ENCODE measurements at places on chromosomes 13 and 19.

DNA sequence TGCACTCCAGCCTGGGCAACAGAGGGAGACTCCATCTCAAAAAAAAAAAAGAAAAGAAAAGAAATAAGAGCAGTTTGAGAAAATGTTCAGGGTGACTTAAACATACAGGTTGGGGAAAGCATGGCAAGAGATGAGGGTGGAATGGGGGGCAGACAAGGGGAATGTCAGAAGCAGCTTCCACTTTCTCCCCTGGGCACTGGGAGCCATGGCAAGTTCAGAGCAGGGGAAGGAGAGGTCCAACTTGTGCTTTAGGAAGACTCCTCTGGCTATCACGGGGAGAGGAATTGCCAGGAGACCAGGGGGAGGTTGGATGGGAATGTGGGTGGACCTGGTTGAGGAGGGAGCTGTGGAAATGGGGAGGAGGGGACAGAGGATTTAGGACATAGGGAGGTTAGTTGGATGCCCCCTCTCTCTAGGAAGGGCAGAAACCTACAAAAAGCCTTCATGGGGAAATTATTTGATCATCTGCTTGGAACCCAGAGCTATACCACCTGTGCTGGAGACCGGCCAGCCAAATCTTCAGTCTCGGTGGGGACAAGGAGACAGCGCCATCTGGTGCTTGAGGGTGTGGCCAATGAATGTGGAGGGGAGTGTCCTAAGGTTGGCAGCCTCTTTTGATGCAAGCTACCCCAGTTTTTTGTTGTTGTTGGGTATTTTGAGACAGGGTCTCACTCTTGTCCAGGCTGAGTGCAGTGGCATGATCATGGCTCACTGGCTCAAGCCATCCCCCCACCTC, 7.3 kb upstream of the STRN4 start:
- DNase-seq: peak; percentile 70

- no peak for DNase-seq
Observed at GRCh38 chr19:3603121-3603811, 3.4 kb downstream of the TBXA2R start.

DNA sequence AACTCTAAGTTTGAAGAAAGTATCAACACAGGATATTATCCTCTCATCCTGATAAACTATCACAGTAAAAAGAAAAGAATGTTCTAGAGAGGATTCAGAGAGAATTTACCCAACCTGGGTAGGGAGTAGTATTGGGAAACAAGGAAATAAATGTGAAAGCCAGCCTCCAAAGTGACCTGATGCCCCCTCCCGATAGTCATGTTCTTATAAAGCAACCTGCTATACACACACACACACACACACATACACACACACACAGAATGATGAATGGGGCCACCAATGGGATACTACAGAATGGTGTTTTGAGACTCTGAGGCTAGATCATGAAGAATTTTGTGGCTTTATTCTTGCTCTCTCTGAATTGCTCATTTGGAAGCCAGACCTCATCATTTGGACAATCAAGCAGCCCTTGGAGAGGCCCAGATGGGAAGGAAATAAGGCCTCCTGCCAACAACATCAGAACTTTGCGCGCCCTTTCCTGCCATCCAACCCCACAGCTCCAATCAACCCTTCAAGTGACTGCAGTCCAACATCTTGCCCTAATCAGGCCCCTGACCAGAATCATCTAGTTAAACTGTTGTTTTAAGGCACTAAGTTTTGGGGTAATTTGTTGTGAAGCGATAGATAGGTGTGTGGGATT, 807.9 kb upstream of the ARGLU1 start:
- DNase-seq: no peak

- DNase-seq: no peak
Observed at GRCh38 chr13:88124142-88124541, 453.0 kb downstream of the SLITRK5 start.

DNA sequence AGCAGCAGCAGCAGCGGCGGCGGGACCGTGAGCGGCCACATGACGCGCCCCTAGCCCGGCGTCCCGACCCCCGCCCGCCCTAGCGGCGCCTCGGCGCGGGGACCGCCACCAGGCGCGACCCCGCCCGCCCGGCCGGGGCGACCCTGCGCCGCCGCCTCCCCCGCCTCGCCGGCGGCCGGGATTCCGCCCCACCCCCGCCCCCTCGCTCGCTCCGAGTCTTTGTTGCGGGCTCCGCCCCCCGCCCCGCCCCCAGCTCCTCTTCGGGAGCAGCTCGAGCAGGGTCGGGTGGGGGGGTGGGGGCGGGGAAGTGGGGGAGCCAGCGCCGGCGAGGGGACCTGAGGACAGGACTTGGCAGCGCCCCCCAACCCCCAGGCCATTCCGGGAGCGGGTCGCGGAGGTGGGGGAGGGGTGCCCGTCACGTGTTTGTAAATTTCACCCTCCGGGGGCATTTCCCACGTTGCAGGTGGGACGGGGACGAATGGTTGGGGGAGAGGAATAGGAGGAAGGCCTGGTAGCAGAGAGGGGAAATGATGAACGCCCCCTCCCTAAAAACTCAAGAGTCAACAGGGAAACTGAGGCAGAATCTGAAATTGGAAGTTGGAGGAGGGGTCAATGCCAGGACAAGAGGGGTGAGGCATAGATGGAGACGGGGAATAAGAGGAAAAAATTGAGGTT, at the start of gene OLFM2:
TSS of gene OLFM2 (minus strand) at position 190 of the 675 bp plus-strand sequence. CDS start at position 41, 149 bp downstream.
- no peak for DNase-seq

GRCh38 chr13:113560645-113561416, 23.7 kb upstream of the TFDP1 start:
- DNase-seq: no peak

DNA sequence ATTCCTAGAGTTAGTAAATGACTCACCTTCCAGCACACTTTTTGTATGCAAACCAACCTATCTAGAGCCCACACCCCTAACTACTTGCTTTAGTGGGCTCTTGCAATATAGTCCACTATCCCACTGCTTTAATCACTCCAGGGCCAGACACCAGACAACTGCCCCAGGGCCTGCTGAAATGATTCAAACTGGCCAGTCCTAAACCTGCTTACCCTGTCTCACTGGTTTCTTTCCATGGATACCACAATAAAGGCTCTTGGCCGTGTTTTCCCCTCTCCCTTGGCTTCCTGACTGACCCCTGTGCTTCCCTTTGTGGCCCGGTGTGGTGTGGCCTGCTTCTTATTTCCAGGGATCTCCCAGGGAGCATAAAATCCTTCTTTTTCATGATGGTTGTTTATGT, 14.6 kb downstream of the HS6ST3 start:
- no peak for DNase-seq

- no peak for DNase-seq
Observed at GRCh38 chr13:78239714-78240113, 321.1 kb upstream of the EDNRB start.

GRCh38 chr13:32903720-32904119, 112.5 kb upstream of the KL start:
- no peak for DNase-seq

DNA sequence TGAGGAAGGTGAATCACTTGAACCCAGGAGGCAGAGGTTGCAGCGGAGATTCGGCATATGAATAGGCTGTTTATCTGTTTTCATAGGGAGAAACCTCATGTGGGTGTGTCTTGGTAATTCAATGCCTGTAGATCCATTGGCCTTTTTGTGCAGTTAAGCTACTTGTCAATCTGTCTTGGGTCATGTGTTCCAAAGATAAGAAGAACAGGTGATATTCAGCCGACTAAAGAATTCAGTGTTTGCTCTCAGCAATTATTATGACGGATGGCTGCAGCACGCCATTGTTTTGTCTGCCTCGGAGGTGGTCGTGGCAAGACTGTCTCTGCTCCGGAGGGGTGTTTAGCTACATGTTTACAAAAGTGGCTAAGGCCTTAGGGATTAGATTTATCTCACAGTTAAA, 573.0 kb upstream of the PCDH9 start:
- no peak for DNase-seq

DNA sequence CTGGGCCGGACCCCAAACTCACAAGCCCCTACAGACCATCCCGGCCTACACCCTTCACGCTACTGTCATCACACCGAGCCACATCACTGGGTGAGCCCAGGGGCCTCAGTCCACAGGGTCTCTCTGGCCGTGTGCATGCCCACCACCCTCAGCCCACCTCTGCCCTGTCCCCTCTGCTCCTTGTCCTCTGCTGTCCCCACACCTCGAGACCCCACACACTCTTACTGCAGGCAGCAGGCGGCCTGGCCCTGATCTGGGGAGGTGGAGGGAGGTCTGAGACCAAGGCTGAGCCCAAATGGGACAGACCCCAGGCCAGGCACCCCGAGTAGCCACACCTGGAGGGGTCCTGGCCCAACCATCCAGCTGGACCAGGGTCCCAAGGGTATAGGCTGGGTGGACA, 35.2 kb downstream of the PEPD start:
- no peak for DNase-seq

DNA sequence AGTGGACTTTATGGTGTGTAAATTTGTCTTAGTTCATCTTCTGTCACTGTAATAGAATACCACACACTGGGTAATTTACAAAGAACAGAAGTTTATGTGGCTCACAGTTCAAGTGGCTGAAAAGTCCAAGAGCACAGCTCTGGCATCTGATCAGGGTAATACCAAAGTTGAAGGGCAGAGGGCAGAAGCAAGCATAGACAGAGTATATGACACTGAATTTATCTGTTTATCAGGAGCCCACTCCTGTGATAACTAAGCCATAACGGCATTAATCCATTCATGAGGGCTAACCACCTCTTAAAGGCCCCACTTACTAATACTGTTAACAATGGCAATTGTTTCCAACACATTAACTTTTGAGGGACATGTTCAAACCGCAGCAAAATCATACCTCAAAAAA, 4.0 kb upstream of the RFXAP start:
- DNase-seq: peak; percentile 21

DNA sequence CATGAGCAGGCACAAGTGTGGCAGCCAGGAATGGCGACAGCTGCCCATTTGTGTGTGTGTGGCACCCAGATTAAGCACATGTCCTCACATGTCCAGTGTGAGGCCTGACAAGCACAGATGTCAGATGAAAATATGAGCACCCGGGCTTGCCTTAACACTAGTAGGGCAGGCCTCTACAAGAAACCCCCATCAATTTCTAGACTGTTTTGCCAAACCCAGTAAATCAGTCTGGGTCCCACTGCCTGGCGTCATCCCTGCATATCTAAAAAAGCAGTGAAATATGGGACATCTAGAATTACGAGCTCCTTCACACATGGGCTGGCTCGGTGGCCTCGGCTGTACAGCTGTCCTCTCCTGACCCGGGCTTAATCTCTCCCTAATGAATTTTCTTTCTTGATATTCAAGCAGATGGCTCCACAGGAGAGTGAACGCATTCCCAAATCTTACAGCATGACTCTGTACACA, 432.7 kb downstream of the FOXO1 start:
- no peak for DNase-seq

DNA sequence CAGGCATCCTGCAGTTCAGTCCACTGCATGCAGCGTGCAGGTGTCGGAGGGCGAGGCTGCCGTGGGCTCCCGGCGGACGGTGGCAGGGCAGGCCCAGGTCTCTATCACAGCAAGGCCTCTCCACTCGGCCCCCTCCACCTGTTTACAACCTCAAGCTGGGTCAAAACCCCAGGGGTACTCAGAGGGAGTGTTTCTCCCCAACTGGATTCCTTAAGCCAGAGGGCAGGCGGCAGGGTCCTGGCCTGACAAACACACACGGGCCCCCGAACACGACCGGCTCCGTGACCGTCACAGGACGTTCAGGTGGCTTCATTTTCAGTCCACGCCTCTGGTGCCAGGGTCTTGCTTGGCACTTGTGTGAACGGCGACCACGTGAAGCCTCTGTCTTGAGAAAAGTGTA, 23.5 kb downstream of the RASA3 start:
- no peak for DNase-seq

- DNase-seq: peak; percentile 24
Observed at GRCh38 chr19:31351056-31351854, 2.0 kb upstream of the TSHZ3 start.
